ENCODE measurements at places on chromosomes 11 and 22.

- DNase-seq: no peak
These were observed 300.9 kb upstream of the DDI1 start for GRCh38 chr11:103735497-103736032.

GRCh38 chr11:77056814-77057402, 9.9 kb upstream of the CAPN5 start:
- no peak for DNase-seq

DNA sequence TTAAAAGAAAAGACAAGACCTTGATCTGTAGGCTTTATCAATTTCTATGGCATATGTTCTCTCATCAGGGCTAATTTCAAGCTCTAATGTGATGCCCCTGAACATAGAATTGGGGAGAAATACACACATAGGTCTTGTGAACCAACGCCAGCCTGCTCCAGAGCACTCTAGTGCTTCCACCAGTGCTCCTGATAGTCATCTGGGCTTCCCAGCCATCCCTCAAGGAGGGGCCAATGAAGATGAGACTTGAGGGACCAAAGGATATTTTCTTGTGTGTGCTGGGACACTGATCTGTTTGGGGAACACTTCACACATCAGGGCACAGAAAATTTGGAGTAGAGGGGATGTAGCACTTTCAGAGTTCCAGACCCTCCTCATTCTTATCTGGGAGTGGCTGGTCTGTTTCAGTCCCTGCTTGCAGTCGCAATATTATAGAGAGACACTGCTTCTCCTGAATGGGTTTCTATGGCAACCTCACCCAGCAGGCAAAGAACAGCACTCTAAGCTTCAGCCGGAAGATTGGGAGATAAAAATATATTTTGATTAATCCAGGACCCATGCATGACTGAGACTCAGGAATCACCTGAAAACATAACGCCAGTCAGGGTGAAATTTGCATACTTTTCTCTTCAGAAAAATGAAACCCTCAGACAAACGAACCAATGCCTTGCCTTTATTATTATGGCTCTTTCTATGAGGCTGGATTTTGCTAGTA, 28.4 kb upstream of the SCN3B start:
- no peak for DNase-seq

DNA sequence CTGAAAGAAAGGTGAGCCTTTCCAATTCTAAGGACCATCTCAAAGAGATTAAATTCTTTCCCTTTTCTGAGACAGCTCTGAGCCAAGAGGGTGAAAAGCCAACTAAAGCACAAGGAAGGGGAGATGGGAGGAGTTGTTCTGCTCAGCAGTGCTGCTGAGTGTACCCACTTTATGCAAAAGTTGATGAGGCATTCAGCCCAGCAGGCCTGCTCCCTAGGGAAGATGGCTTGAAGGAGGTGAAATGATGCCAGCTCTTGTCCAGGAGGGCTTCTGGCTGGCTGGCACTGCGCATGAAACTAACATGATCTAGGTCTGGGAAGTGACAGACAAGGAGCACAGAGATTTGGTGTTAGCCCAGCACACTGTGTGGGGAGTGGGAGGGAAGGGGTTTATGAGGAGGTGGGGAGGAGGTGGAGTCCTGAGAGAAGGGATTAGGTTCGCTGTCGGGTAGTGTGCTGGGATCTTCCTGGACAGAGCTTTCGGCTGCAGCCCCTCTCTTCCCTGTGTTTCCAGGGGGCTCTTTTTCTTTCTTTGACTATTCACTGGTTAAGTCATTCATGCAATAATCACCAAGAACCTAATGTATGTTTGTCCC, 225.5 kb upstream of the NARS2 start:
- DNase-seq: no peak

- no peak for DNase-seq
These were observed 13.4 kb downstream of the CXCR5 start for GRCh38 chr11:118896921-118897591.

GRCh38 chr22:36510384-36510783, 3.5 kb upstream of the FOXRED2 start:
- DNase-seq: no peak

GRCh38 chr22:23268139-23268712, 87.9 kb downstream of the BCR start:
- DNase-seq: no peak

DNA sequence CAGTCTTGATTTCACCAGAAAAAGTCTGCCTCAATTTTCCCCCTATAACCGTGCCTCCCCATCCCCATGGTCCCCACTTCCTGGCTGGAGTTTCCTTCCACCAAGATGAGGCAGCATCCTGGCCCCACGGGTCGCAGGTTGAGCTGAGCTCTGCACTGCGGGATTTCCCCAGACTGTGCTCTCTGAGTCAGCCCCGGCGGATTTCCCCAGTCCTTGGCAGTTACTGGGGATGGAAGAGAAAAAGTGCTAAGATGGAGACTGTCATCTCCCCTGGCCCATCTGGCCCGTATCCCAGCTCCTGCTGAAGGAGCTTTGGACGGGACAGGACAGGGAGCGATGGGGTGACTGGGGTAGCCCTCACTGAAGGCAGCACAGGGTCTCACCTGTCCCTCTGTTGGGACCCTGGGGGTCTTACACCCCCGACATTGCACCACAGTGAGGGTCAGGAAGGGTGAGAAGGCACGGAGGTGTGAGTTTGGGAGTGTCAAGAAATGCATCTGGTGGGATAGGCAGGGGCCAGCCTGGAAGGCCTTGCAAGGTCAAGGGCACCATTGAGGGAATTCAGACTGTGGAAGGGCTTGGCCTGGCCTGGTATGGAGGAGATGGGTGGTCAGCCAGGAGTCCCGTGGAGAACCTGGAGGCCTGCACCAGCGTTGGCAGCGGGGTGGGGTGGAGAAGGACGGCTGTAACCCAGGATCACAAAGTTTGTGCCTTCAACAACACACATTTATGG, 36.5 kb downstream of the NADSYN1 start:
- no peak for DNase-seq

GRCh38 chr11:115873813-115874212, 369.6 kb upstream of the CADM1 start:
- DNase-seq: no peak

DNA sequence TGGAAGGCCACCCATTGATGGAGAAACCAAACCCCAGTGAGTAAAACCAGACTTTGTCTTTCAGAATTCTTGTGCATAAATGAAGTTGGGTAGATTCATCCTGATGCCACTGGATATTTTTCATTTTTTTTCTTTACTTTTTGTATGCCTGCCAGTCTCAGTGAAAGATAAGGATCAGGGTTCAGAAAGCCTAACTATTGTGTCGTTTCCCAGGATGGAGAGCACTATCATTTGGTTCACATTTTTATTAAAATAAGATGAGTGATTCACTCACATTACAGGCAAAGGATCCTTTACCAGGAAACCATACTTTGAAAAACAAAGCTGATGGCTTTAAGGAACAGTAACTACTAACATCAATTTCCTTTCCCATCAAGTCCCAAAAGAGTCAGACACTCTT, 52.0 kb downstream of the ARFGAP2 start:
- no peak for DNase-seq

GRCh38 chr11:62602141-62603071, 741 bp upstream of the MTA2 start:
- DNase-seq: no peak

- DNase-seq: no peak
These were observed 117.2 kb upstream of the NAV2 start for GRCh38 chr11:19595499-19595839.

- no peak for DNase-seq
These were observed 65.1 kb upstream of the CD44 start for GRCh38 chr11:35073691-35074419.

GRCh38 chr11:113172382-113172951, 141.9 kb upstream of the TTC12 start:
- DNase-seq: no peak
